ENCODE measurements at places on chromosomes 11 and 22.

- no peak for DNase-seq
Observed at GRCh38 chr11:79482800-79483199, 42.0 kb upstream of the TENM4 start.

- no peak for DNase-seq
Observed at GRCh38 chr11:45108070-45109064, 38.1 kb upstream of the PRDM11 start.

GRCh38 chr11:44927174-44927661 lies 23.5 kb downstream of the TP53I11 start:
- DNase-seq = peak; percentile 86

DNA sequence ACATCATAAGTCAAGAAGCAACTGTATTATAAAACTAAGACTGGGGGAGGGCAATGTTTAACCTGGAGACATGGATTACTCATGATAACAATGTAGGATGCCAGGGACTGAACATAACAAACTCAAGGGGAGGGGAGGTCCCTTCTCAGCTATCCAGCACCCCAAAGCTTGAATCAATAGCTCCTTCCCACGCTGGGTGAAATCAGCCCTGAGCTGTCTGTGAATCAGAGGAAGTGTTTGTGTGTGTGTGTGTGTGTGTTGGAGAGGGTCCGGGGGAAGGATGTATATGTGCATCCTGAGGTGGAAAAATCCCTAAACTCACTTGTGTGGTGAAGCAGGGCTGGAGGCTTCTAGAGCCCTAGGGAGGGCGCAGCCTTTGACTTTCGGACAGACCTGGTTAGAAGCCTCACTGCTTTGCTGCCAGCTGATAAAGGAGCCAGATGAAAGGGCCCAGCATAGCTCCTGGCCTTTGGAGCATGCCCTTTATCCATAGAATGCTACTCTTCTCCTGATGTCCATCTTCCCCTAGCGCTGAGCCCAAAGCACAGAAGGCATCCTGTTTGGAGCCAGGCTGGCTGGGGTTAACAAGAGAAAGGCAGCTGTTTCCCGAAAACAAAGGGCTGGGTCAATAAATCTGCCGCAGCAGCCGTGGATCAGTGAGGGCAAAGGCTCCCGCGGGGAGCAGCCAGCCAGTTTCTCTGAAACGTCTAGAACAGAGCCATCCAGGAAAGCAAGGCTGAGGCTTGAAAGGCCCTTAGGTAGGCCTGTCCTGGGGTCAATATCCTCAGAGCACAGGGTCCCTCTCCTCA lies 35.8 kb downstream of the TNKS1BP1 start:
- DNase-seq = peak; percentile 38

DNA sequence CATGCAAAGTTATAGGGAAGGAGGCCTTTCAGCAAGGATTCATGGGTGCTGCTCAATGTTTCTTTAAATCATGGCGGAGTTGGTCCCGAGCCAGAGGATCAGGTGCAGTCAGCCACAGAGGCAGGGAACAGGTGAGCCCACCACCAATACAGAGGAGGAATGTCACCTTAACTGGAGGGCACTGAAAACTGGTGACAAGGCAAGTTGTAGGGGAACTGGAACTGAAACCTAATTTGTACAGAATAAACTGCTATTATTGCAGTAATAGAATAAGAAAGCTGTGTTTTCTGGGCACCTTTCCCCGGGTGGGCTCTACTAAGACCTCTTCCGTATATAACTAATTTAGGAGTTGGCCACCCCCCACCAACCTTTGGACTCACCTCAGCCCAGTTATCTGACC lies 296.0 kb upstream of the NARS2 start:
- no peak for DNase-seq

DNA sequence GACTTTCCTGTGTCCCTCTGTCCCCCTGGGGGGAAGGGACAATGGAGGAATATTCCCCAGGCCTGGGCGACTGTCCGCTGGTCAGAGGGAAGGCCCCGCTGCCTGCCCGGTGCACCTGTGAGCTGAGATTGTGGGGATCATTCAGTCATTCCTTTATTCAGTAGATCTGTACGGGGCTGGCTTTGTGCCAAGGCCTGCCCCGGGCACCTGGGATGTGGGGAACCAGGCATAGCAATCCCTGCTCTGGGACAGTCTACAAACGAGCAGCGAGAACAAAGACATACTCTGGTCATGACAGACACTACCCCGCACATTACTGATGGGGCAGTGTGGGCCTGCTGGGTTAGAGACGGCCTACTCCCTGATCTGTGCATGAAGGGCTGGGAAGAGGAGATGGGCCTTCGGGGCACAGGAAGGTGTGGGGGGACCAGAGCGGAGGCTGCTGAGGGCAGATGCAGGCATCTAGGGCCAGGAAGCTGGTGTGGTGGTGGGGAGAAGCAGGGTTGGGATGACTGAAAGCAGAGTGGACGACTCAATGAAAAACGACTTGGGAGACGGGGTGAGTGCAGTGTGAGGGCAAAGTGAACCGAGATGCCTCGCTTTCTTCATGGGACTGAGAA lies 1.8 kb upstream of the MYO7A start:
- no peak for DNase-seq

DNA sequence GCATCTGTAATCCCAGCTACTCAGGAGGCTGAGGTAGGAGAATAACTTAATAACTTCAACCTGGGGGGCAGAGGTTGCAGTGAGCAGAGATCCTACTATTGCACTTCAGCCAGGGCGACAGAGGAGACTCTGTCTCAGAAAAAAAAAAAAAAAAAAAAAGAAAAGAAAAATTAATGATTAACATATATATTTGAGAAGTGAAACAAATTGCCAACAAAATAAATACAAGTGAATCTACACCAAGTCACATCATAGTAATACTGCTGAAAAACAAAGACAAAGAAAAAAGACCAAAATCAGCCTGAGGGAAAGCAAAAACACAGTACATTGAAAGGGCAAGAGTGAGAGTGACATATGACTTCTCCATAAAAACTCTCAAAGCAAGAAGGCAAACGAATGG lies 123.7 kb downstream of the CASP12 start:
- DNase-seq = no peak

- DNase-seq = no peak
Observed at GRCh38 chr22:42932857-42933484, 75.9 kb upstream of the ARFGAP3 start.

DNA sequence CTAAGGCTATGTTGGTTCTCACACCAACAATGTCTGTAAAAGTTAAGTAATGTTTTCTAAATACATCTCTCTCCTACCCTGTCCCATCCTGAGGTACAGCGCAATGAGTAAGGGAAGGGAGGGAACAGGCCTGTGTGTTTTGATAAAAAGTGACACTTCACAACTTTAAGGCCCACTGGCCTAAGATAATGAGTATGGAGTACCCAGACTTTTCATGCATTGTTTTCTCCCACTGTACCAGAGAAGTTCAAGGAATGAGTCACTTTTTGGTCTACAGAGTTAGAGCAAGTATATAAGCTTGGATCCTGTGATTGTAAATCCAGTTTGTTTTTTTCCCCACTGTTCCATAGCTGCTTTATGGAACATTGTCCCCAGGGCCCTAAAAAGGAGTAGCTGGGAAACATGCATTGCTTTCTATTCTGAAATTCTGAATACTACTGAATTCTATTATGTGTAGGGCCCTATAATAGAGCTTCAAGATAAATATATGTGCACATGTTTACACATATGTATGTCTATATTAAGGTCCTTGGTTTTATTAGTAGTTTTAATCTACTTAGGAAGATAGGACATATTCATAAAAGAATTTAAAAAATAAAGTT lies 29.8 kb downstream of the KCNE3 start:
- DNase-seq = no peak

DNA sequence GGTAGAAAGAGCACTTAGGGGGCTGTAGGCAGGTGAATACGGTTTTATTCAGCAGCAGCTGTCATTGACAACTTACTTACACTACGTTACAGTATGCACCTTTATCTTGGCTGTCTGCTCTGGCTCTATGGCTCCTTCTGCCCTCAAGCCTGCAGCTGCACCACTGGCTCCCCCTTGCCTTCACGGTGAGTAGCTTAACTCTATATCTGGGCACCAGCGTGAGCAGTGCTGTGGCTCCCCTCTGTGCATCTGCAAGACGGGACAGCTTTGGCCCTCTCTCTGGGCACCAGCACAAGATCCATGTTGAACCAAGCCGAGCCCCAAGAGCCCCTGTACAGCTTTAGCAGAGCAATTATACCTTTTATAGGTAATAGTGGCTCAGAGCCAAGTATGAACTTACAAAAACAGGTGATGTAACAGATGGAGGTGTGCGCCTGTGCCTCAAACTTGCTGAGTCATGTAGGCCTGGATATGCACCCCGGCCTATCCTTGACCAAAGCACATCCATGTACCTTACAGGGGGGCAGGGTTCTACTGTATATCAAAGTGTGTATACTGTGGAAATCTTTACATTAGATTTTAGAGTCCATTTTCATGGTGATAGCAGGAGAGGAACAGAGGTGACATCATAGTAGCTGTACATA lies 96.9 kb upstream of the CTSC start:
- no peak for DNase-seq

GRCh38 chr22:38724926-38725571 lies 19.3 kb downstream of the GTPBP1 start:
- no peak for DNase-seq

DNA sequence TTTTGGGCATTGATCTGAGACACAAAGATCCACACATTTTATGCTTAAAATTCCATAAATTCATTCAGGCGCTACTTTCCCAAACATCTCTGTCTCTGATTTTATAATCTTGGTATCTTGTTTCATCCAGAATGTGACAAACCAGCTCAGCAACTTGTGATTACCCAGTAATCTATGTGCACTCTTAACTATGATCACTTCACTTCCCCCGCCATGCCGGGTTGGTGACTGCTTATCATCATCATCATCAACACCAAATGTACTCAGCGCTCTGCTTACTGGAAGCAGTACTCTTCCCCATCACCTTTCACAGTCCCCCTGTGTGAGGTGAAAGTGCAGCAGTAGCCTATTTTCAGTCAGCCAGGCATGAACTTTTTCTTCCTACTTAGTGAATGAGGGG lies 15.2 kb upstream of the MMP7 start:
- DNase-seq = no peak

DNA sequence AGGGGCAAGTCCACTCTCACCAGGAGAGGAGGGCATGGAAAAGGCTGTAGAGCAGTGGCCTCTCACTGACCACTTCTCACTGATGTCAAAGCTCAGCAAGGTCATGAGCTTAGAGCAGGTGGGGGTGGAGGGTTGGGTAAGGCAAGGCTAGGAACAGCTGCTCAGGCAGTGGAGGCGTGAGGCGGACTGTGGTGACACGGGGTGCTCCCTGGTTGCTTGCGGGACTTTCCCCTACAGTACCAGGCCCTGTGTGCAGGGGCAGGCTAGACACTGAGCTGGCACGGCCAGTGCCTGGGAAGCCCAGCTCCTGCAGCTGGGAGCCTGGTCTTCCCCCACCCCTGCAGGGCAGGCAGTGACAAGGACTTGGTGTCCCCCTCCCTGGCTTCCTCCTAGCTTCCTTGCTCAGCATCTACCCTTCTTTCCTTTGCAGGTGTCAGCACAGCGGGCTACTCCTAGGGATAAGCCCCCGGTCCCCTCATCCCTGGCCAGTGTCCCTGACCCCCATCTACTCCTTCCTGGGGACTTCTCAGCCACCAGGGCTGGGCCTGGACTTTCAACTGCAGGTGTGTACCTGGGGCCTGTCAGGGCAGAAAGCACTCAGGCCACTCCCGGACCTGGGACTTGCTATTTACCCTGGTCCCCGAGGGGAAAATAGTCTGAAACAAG lies 45.6 kb downstream of the PISD start:
- DNase-seq = no peak

- no peak for DNase-seq
Observed at GRCh38 chr11:62575156-62575555, 1.5 kb upstream of the EEF1G start.

- no peak for DNase-seq
Observed at GRCh38 chr22:46058091-46058420, 81.1 kb upstream of the WNT7B start.

DNA sequence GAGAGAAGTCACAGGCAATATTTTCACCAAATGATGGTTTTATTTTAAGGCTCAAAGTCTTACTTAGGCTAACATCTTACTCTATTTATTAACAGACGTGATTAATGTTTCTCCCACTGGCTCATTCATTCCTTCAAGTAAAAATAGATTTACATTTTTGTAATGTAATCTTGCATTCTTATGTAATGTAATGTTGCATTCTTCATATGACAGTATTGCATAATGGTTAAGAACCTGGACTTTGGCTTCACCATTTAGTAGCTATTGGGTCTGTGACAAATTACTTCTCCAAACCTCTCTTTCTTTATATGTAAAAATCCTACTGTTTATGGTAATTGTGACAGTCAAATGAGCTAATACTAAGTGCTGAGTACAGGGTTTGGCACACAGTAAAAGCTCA lies 3.3 kb upstream of the DIXDC1 start:
- no peak for DNase-seq

GRCh38 chr22:43850529-43850928 lies 11.8 kb downstream of the SULT4A1 start:
- no peak for DNase-seq

- DNase-seq = no peak
Observed at GRCh38 chr11:67279589-67280340, 9.3 kb upstream of the ANKRD13D start.

DNA sequence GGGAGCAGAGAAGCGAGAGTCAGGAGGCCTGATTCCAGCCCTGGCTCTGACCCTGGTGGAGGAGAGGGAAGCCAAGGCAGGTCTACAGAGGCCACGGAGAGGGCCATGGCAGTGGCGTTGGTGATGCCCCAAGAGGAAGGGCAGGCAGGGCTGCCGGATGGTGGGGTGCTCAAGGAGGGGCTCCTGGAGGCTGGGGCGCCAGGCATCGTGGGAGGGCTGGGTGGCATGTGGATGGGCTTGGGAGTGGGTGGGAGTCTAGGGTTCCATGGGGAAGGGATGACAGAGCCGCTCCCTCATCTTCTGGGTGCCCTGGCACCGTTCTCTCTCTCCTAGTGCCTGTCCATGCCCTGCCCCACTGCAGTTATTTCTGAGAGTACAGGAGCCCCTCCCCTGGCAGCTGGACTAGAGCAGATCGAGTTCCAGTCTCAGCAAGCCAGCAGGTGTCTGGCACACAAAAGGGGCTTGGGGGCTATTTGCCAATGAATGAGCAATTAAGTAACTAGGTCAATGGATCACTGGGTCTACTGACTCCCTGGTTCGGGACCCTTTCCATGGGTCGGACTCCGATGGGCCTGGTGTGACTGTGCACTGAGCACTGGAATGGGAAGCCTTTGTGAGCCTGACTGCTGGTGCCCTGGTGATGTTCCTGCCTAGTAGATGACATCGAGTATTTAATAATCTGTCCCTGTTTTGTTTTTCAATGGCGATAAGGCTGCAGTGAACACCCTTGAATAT lies 570.0 kb downstream of the TBC1D22A start:
- no peak for DNase-seq

DNA sequence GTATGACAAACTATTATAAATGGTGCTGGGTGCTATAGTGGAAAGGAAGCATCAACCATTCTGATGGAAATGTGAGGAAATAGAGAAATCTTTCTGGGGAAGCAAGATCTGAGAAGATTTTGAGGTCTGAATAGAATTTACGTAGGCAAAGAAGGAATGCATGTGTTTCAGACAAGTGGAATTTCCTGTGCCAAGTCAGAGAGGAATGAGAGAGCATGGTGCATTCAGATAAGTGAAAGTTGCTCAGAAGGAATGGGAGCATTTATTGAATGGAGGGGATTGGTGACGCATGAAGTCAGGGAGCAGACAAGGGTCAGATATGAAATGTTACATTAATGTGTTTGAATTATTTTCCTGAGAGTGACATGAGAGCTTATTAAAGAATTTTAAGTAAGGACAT lies 725.5 kb downstream of the METTL15 start:
- DNase-seq = peak; percentile 7

GRCh38 chr11:15941206-15941770 lies 415.1 kb downstream of the SOX6 start:
- DNase-seq = no peak
